ENCODE measurements at places on chromosomes 2 and 18.
A peak's percentile ranks its signal among the peaks of the same experiment; 100 is the strongest.

GRCh38 chr2:216292886-216293301 is 79.4 kb downstream of the MARCHF4 start:
- DNase-seq: no peak

DNA sequence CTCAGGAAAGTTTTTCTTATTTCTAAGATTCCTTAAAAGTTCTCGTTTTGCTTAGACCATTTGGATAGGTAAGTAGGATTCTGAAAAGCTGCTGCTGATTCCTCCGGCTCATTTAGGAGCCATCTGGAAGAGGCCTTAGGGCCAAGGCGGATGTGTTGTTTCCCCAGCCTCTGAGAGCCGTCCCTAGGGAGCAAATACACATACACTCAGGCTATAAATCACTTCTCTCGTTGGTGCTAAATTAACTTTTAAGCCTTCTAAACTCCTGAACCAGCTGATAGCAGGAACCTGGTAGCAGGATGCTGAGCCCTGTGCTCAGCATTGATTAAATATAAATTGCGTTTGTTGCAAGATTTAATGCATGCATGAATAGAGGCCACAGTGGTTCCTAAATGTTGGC is 109.8 kb downstream of the ADCYAP1 start:
- DNase-seq: no peak

DNA sequence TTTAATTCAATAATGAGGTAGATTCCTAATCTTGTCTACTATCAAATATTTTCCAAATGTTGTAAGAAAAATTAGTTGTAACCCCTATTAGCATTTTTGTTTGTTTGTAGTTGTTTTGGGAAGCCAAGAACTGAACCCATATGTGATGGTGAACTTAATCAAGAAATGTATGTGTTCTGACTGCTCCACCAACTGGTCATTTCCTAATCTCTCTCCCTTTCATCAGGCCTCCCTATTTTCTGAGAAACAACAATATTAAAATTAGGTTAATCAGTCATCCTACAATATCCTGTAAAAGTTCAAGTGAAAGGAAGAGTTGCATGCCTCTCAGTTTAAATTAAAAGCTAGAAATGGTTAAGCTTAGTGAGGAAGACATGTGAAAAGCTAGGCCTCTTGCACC is 504.0 kb downstream of the EPHA4 start:
- no peak for DNase-seq

DNA sequence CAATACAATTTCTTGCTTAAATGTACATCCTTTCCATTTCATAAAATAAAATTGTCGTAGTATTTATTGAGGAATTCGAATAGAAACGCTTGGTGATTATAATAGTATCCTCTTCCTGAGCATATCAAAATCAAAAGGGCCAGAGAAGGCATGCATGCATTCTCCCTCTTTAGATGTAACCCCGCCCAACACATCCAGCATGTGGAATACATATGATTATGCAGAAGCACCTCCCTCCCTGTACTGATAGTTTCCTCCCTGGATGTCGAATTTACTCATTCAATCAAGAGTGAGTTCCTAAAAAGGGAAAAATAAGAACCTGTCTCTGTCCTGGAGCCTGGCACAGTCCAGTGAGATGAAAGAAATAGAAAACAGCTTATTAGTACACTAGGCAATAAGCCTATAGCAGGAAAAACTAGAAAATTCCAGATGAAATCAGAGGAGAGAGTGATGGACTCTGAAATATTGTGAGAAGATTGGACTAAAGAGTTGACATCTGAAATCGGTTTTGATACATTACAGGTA is 262.9 kb downstream of the RDH14 start:
- DNase-seq: no peak

- DNase-seq: no peak
These were observed 750 bp upstream of the RMP24 start for GRCh38 chr18:35971661-35972196.

- DNase-seq: no peak
These were observed 286.9 kb upstream of the NXPH2 start for GRCh38 chr2:139067072-139067471.

DNA sequence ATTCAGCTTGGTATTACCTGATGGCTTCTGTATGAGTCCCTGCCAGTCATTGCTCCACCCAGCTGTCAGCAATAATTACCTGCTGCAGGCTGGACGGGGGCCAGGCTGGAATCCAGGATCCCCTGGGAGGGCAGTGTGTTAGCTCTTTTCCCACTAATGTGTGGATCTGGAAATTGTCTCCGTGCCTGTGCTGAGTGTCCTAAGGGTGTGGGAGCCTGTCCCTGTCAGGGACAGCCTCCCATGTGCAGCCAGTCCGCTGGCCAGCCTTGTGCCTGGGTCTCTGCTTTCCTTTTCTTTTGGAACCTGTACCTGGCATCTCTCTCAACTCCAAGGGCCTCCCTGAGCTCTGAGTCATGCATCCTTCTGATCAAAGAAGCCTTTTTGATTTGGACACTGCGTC is 107.2 kb upstream of the SPRED2 start:
- DNase-seq: no peak

DNA sequence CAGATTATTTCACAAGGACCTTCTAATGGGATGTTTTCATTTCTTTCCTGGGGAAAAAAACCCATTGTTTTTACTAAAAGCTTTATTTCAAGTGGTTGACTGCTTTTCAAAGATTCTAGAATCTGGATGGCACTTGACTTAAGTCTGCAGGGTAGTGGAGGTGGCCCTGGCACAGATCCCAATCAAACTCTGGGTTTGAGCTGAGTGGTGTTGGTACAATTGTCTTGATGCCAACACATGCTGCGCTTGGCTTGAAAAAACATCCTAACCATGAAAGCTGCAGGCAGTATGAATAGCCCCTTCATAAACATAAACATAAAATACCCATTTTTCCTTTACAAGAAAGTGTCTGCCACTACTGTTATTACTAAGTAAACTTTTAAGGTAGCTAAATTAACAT is 3.6 kb downstream of the PAPOLG start:
- DNase-seq: no peak

DNA sequence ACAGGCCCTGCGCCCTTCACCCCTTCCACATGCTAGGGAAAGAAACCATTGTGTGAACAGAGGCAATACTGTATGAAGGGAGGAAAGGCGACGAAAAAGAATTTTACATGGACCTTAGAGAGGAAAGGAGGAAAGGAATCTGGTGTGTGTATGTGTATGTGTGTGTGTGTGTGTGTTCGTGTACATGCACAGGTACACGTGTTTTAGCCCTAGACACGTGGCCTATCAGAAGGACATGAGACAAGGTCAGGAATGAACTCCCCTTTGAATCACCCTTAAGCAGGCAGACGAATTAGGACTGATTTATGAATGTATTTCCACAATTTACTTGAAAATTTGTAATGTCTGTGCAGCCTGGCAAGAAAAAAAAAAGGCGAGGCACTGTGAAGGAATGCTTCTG is 276.0 kb downstream of the ZNF516 start:
- DNase-seq: no peak

DNA sequence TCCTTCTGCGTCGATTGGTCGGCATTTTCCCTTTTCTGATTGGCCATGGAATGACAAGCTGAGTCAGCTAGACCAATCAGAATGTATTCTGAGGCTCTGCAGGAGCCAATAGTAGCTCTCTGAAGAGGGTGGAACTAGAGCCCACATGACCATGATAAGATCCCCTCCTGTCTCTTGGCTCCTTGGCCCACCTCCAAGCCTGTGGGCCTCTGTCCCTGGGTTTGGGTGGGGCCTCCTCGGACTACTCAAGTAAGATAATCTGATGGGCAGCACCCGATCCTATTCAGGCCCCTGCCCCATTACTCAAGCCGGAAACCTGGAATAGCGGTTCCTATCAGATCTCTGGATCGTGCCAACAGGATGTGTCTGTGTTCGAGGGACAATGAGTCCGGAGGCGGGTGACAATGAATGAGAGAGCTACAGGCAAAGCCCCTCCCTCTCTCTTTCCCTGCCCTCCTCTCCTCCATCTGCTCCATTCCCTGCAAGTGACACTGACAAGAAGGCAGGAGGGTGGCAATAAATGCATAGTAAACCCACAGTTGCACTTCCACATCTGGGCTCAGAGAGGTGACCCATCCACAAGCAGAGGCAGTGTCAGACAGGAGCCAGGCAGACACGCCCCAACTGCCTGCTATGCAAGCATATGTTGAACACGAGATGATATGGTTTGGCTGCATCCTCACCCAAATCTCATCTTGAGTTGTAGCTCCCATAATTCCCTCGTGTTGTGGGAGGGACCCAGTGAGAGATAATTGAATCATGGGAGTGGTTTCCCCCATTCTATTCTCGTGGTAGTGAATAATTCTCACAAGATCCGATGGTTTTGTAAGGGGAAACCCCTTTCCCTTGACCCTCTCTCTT is 114.7 kb downstream of the TNS1 start:
- DNase-seq: no peak

DNA sequence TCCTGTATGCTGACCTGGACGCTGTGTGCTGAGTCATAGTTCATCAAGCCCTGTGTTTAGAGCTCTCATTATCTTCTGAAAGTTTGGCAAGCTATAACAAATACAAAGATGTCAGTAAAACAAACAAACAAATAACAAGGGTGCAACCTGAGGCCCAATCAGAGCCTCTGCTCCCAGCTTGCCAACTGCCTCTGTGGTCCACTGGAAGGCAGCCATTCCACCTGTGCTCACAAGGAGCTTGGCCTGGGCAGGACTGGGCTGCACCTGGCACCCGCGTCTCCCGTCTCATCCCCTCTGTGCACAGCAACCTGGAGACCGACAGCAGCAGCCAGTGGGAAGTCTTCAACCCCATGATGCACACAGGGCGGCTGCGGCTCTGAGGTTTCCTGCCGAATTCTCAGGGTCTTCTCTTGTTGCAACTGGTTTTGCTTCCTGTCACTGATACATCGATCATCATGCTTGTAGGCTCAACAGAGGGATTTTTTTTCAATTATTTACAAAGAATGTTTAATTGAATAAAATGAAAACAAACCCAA is 97.8 kb downstream of the TMEM18 start:
- no peak for DNase-seq

GRCh38 chr2:181289698-181290097 is 167.5 kb upstream of the ITGA4 start:
- no peak for DNase-seq

DNA sequence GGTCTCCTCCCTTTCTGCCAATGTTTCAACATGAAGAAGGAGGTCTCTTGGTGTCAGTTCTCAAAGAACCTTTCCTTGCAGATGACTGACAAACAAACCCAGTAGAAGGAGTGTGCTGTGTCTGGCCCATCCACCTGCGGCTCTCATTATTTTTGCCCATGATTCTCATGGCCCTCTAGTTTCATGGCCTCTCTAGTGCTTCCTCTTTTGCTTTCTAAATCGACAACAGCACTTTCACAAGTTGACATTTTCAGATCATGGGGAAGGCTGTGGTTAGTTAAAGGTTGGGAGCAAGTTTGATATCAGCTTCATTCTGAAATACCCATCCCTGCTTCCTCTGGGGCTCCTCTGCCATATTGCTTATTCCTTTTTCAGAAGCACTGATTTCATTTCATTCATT is 805.2 kb downstream of the SLC4A3 start:
- DNase-seq: no peak

DNA sequence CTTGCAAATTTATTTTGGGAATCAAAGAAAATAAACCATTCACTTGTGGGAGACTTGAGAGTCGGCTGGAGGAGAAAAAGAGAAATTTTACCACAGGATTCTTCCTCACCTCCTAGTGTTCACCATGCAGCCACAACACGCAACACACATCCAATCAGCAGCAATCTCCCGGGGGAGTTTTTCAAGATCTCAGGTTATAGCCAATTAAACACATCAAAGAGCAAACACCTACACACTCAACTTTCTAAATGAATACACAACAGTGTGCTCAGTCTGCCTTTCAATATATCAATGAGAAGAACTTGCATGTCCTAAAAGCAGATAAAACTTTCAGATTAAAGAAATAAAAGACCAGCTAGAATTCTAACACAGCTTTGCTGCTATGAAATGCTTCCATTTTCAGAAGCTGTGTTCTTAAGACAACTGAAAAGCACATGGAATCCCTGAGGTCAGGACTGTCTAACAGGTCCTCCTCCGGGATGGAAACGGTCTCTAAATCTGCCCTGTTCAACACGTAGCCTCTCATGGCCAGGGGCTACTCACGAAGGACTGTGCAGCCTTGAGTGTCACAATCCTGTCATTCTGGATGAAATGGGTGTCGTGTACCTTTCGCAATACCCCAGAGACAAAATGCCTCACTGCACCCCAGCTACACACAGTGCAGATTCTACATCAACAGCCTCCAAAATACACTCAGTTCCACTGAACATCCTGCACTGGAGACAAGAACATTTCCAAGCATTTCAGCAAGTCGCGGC is 84.2 kb downstream of the ZNF516 start:
- DNase-seq: no peak

- DNase-seq: no peak
These were observed 1448.3 kb upstream of the DDX18 start for GRCh38 chr2:116366212-116366611.

- no peak for DNase-seq
These were observed 106.3 kb downstream of the EPHA4 start for GRCh38 chr2:221465776-221466175.

GRCh38 chr2:156334496-156335478 is 2.3 kb upstream of the NR4A2 start:
- peak; percentile 56 for DNase-seq

GRCh38 chr18:47800248-47800647 is 130.2 kb downstream of the SMAD2 start:
- DNase-seq: no peak

DNA sequence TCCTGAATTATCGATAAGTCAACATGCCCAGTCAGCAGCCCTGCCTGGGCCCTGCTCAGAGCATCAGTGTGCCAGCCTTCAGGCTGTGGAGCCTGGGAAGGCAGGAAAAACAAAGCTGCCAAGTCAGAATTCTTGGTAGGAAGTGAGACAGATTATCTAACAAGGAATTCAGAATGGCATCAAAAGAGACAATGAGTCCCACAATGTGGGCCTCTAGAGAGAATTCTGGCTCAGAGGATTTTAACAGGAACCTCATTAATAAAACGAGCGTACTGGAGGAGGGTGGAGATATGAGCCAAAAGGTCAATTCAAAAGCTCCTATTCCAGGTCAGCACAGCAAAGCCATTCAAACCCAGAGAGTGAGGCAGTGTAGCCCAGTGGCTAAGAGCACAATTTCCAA is 327.6 kb upstream of the MMADHC start:
- DNase-seq: no peak

- DNase-seq: no peak
These were observed 8.8 kb downstream of the DHX57 start for GRCh38 chr2:38866773-38867443.

DNA sequence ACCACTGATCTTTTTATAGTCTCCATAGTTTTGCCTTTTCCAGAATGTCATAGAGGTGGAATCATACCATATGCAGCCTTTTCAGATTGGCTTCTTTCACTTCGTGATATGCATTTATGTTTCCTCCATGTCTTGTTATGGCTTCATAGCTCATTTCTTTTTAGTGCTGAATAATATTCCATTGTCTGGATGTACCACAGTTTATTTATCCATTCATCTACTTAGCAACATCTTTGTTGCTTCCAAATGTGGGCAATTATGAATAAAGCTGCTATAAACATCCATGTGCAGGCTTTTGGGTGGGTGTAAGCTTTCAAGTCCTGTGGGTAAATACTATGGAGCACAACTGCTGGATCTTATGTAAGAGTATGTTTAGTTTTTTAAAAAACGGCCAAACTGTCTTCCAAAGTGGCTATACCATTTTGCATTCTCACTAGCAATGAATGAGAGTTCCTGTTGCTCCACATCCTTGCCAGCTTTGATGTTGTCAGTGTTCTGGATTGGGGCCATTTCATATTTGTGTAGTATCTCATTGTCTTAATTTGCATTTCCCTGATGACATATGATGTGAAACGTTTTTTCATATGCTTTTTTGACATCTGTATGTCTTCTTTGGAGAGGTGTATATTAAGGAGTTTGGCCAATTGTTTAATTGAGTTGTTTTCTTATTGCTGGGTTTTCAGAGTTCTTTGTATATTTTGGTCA is 20.6 kb downstream of the STPG4 start:
- no peak for DNase-seq

- DNase-seq: no peak
These were observed 613.3 kb downstream of the TSN start for GRCh38 chr2:122368576-122369243.
